Stimulated activated CD4-positive, alpha-beta T cell treated with anti-CD3 and anti-CD28 coated beads, TNF-alpha, amount 100 ng/mL, for 4 hours (primary cell): ENCODE measurements at places on chromosomes 16 and 17.

- peak; percentile 32 for DNase-seq
These were observed 21.9 kb downstream of the C1QTNF1 start for GRCh38 chr17:79045842-79046196.

DNA sequence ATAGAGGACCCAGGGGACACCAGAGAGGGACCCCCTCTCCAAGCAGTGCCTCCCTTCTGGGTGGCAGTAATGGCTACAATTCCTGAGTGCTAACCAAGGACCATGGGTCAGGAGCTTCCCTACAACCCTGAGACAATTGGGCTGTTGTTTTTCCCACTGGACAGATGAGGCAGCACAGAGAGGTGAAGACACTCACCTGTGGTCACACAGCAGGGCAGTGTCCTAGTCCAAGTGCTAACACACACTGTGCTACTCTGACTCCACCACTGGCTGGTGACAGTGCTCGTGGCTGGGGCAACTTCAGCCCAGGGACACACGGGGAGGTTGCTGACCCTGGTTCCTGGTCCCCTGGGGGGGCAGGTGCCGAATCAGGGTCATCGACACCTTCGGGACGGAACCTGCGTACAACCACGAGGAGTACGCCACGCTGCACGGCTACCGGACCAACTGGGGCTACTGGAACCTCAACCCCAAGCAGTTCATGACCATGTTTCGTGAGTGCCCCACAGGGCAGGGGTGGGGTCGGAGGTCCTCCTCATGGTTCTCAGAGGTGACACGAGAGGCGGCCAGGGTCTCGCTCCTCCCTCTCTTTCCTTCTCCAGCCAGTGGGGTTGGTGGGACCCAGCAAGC lies 58.1 kb downstream of the MGAT5B start:
- no peak for DNase-seq

GRCh38 chr16:56610609-56611111 lies 2.3 kb downstream of the MT2A start:
- DNase-seq: no peak

GRCh38 chr16:56414366-56414765 lies 11.0 kb downstream of the AMFR start:
- no peak for DNase-seq

GRCh38 chr17:64147110-64148016 lies 17.4 kb upstream of the ERN1 start:
- no peak for DNase-seq

DNA sequence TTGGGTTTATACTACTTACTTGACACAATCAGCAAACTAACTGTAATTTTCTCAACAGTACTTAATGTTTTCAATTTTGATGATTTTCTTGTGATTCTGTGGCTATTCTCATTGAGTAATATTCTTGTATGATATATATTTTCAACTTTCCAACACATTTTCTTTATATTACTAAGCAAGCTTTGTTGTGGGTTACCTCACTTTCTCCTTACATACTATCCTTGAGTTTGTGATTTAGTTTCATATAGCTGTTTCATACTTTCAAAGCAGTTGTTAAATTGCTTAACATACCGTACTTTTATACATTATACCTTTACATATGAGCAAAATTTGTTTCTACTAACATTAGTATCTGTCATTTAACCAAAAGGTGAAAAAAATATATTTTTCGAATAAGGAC lies 197.1 kb downstream of the BCAS3 start:
- no peak for DNase-seq

- no peak for DNase-seq
These were observed 3.8 kb downstream of the ADAMTS18 start for GRCh38 chr16:77430787-77431585.

GRCh38 chr16:9238346-9238745 lies 146.9 kb downstream of the HAPSTR1 start:
- no peak for DNase-seq

DNA sequence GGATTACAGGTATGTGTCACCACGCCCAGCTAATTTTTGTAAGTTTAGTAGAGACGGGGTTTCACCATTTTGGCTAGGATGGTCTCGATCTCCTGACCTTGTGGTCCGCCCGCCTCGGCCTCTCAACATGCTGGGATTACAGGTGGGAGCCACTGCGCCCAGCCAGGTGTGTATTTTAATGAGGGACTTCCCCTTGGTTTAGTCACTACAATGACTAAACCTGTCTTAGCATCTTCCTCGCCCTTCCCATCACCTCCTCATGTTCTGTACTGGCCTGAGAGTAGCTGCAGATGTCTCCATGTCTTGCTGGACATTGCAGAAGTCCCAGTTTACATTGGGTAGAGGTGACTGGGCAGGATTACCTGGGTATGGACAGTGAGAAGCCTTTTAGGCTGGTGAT lies 9.6 kb downstream of the SLC7A6 start:
- DNase-seq: no peak

DNA sequence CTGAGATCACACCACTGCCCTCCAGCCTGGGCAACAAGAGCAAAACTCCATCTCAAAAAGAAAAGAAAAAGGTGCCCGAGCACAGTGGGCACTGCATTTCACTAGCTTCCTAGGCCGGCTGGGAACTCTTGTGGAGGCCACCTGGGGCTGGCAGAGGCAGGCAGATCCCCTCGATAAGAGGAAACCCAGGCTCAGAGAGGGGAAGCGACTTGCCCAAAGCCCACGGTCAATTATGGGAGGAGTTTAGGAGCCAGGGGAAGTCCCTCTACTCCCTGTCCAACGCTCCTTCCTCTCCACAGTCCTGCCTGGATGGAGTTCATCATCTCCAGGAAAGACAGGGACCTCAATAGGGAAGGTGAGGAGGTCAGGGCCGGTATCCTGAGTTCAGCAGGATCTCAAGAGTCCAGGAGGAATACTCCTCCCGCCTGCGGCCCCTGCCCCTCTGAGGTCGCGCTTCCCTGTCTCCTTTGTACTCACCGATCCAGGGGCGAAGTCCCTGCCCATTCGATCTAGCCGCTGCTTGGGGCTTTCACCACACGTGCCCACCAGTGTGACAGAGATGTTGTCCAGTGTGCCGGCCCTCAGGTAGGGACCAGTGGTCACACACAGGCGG lies 841 bp downstream of the ALOXE3 start:
- no peak for DNase-seq
